ENCODE measurements at places on chromosomes 12 and 14. TPM values are rescaled to one million over a fixed set of nuclear protein-coding genes. Genes with fewer than 3 reads are reported as not detected.

LRRK2 gene
- polyA plus RNA-seq = 1.5 TPM

SDR9C7 gene
- polyA plus RNA-seq = not detected

SLC8A3 gene
- 0.07 TPM for polyA plus RNA-seq

DNAJC22 gene
- 4.3 TPM for polyA plus RNA-seq

SALL2 gene
- 7.2 TPM for polyA plus RNA-seq

MYF5 gene
- not detected for polyA plus RNA-seq

ASPG gene
- 0.12 TPM for polyA plus RNA-seq

OTOGL gene
- polyA plus RNA-seq = 0.10 TPM

ANKS1B gene
- 0.27 TPM for polyA plus RNA-seq

KLRG1 gene
- polyA plus RNA-seq = 0.43 TPM

SDS gene
- polyA plus RNA-seq = not detected

FOXG1 gene
- polyA plus RNA-seq = not detected

BDKRB2 gene
- polyA plus RNA-seq = 21.3 TPM

AMHR2 gene
- not detected for polyA plus RNA-seq

AQP6 gene
- polyA plus RNA-seq = not detected

ITGA7 gene
- polyA plus RNA-seq = 9.4 TPM

C3AR1 gene
- polyA plus RNA-seq = 0.13 TPM

KLRB1 gene
- polyA plus RNA-seq = not detected

GLIPR1 gene
- 214 TPM for polyA plus RNA-seq

HOXC13 gene
- 1.0 TPM for polyA plus RNA-seq

COL2A1 gene
- polyA plus RNA-seq = not detected

MANSC1 gene
- 2.4 TPM for polyA plus RNA-seq

KCNA5 gene
- polyA plus RNA-seq = not detected

BEGAIN gene
- 0.05 TPM for polyA plus RNA-seq

PRB2 gene
- not detected for polyA plus RNA-seq

SLC2A14 gene
- polyA plus RNA-seq = not detected

HOXC4 gene
- 0.93 TPM for polyA plus RNA-seq

CYP27B1 gene
- polyA plus RNA-seq = 0.76 TPM

ENDOU gene
- 0.06 TPM for polyA plus RNA-seq

ANO4 gene
- polyA plus RNA-seq = 8.0 TPM

PHLDA1 gene
- 8.1 TPM for polyA plus RNA-seq

TTC6 gene
- not detected for polyA plus RNA-seq

PA2G4 gene
- polyA plus RNA-seq = 134 TPM

CYP46A1 gene
- polyA plus RNA-seq = 0.09 TPM

CCDC85C gene
- polyA plus RNA-seq = 11.8 TPM

NYNRIN gene
- 10.1 TPM for polyA plus RNA-seq

NPFF gene
- polyA plus RNA-seq = not detected

KLRC4 gene
- not detected for polyA plus RNA-seq

NKX2-1 gene
- polyA plus RNA-seq = not detected

CEBPE gene
- polyA plus RNA-seq = not detected

PLEKHD1 gene
- polyA plus RNA-seq = 0.01 TPM

SLC5A8 gene
- not detected for polyA plus RNA-seq
